Thymus (tissue), 14 donors: ENCODE measurements at places on chromosomes 13 and 19. TPM values are rescaled to one million over a fixed set of nuclear protein-coding genes. Genes with fewer than 3 reads are reported as not detected.

- DNase-seq, result no peak
Measured at GRCh38 chr19:28446511-28446910, 766.4 kb downstream of the UQCRFS1 start.

DNA sequence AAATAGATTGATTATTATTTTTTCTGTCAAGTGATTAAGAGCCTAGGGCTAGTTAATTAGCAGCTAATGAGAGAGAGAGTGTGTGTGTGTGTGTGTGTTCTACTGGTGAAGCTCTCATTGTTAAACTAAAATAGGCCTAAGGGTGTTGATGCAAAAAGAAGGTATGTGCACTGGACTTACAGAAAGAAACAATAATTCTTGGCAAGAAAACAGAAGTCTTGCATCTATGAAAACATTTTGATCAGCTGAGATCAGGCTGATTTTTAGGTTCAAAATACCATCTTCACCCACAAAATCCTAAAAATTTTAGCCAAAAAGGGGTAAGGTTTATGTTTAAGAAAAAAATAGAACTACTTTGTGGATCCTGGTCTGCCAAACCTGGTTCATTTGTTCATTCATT, 106.5 kb downstream of the POSTN start:
- DNase-seq, result no peak

DNA sequence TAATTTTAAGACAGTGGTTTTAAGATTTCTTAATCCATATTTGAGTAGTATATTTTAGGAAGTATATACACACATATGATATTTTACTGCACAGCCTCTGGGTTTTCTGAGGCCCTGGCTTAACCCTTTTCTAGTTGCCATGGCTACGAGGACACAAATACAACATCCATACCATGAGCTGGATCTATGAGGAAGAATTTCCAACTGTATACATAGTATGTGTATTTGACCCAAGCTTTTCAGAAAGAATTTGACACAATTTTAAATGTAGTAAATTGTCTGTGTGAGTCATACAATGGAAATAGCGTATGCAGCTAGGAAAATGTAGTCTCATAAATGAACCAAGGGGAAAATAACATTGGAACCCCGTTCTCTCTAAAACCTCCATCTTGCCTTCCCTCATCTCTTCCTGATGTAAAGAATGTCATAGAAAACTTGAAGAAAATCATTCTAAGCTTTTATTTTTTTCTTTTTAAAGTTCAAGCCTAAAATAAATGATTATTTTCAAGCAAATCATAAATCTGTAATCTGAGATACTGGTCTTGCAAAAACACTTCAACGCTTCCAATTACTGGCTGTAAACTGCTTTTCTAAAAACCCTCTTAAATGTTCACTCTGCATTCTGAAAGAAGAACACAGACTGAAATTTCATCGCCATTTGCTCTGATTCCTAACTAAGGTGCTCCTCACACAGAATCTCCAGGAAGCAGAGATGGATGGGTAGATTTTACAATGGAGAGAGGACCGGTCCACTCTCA, 172.4 kb downstream of the LACC1 start:
- DNase-seq, result no peak

- DNase-seq, result no peak
Measured at GRCh38 chr19:2543463-2544442, 67.8 kb downstream of the GADD45B start.

DNA sequence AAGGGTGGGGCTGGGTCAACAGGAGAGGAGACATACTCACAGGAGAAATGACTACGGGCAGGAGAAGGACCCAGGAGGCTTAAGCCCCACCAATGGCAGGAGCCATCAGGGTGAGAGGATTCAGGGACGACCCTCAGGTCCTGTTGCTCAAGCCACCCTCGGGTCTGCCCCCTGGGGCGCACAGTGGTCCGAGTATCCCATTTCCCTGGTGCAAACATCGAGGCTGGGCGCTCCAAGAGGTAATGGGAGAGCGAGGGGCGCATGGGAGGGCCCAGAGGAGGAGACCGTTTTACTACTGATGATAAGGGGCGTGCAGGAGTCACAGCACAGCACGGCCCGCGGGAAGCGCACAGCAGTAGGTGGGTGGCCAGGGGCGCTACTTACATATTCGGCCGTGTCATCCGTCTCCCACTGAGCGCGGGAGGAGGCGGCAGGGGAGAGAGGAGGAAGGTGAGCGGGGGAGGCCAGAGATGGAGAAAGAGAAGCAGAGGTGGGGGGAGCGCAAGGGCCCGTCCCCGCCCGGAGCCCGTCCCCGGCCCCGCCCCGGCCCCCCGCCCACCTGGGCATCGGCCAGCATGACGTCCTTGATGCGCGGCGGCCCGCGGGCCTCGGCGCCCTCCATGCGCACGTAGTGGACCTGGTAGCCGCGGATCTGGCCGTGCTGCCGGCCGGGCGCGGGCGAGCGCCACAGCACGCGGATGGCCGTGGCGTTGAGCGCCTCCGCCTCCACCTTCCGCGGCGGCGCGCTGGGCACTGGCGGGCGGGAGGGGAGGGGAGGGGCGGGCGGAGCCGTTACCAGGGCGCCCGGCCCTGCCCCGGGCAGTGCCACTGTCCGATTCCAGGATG, 111.5 kb downstream of the PTPRS start:
- DNase-seq, result no peak

DNA sequence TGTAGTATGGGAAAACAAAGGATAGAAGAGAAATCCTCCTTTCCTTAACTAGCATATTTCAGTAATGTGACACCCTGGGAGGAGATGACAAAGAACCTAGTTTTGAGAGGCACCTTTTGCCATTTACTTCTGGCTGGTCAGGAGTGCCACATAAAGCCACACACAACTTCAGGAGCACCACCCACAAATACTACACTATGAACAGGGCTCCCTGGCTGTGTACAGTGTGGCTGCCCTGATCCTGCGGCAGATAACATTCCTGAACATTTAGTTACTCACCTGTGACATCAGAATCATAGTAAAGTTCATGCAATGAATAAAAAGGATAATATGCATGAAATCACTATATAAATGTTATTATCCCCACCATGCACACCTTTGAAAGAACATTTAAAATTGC, 17.4 kb upstream of the IRS2 start:
- no peak for DNase-seq

DNA sequence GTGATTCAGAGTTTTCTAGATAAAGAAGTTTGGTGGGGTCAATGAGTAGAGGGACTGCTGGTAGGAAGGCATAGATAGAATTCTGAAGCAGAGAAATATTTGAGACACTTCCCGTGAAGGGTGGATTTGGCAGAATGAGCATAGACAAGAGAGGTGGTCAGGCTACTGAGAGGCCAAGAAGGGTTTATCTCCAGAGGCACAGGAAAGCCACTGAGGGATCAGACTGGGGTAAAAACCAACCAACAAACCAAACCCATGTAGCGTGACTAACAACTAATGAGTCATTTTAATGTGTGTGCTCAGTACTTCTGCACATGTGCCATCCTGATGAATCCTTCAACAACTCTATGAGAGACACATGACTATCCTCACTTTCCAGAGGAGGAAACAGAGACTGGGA, 60.0 kb upstream of the SERP2 start:
- no peak for DNase-seq

GRCh38 chr19:1213391-1214286, 8.1 kb downstream of the STK11 start:
- DNase-seq, result no peak

DNA sequence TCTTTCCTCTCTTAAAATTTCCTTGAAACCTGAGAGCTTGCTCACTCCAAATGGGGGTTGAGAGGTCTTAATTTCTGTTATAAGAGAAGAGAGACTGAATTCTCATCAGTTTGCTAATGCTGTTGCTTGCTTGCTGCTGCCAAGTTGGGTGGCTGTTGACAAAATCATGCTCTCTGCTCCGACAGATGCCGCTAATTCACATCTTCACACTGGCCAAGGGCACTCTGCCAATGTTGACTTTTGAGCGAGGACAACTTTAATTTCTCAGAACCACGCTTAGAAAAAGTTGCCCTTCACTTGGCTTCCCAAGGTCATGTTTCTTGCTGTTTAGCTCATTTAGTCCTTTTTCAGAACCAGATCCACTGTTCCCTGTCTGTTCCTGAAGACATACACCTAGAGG, 402.9 kb downstream of the HS6ST3 start:
- no peak for DNase-seq

DNA sequence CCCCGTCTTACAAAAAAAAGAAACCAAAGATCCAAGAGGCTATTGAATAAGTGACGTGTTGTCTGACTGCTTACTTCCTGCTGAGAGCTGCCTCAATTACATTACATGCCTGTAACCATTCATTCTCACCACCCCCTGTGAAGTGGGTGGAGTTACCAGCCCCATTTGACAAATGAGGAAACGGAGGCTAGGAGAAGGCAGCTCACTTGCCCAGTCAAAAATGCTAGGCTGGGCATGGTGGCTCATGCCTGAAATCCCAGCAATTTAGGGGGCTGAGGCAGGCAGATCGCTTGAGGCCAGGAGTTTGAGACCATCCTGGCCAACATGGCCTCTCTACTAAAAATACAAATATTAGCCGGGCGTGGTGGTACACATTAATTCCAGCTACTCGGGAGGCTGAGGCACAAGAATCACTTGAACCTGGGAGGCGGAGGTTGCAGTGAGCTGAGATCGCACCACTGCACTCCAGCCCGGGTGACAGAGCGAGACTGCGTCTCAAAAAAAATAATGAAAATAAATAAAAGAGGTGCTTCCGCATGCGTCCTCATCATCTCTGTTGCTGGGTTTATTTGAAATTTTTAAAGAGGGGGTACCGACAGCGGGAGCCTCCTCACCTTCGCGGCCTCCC, 499 bp downstream of the LSM7 start:
- DNase-seq, result peak; percentile 52

GRCh38 chr19:13176345-13176744, 26.1 kb downstream of the IER2 start:
- no peak for DNase-seq

- no peak for DNase-seq
Measured at GRCh38 chr19:16927883-16928282, 39.1 kb downstream of the F2RL3 start.

- no peak for DNase-seq
Measured at GRCh38 chr13:113560645-113561416, 23.7 kb upstream of the TFDP1 start.

- DNase-seq, result no peak
Measured at GRCh38 chr13:110354715-110355473, 47.8 kb downstream of the COL4A2 start.

The FGF22 gene
- 0.25 TPM for polyA plus RNA-seq

The MADCAM1 gene
- 0.27 TPM for polyA plus RNA-seq

The MYO16 gene
- 0.16 TPM for polyA plus RNA-seq

The SLC10A2 gene
- 0.07 TPM for polyA plus RNA-seq

The PGLYRP2 gene
- 0.14 TPM for polyA plus RNA-seq

The PGLYRP1 gene
- 0.37 TPM for polyA plus RNA-seq

The SPC24 gene
- polyA plus RNA-seq, result 4.0 TPM
